Dorsolateral prefrontal cortex (tissue), 122 donors: ENCODE measurements at places on chromosomes 11 and 22.

DNA sequence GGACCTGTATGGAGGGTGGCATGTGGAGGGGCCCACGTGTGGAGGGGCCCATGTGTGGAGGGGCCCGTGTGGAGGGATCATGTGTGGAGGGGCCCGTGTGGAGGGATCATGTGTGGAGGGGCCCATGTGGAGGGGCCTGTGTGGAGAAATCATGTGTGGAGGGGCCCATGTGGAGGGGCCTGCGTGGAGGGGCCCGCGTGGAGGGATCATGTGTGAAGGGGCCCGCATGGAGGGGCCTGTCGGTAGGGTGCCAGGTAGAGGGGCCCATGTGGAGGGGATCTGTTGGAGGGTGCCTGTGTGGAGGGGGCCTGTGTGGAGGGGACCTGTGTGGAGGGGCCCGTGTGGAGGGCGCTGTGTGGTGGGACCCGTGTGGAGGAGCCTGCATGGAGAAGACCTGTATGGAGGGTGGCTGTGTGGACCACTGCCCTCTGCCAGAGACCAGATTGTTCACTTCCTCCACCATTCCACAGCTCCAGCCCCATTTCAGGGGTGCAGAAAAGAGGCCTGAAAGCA, 47.0 kb downstream of the IGLL5 start:
- no peak for DNase-seq

- peak; percentile 41 for DNase-seq
Observed at GRCh38 chr11:65355013-65355775, 643 bp downstream of the TIGD3 start.

GRCh38 chr22:20114506-20115475, 1.1 kb upstream of the RANBP1 start:
- DNase-seq, result peak; percentile 39

DNA sequence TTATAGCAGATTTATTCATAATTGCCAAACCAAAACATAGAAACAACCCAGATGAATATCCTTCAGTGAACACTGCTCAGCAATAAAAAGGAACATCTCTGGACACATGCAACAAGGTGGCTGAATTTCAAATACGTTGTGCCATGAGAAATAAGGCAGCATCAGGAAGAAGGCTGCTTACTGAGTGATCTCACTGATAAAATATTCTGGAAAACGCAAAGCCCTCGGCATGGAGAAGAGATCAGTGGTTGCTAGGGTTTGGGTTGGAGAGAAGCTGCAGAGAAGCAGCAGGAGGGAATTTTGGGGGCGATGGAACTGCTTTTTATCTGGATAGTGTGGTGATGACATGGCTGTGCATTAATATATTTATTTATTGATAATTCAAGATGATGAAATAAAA, 11.0 kb upstream of the SHANK2 start:
- DNase-seq, result no peak

- DNase-seq, result no peak
Observed at GRCh38 chr22:22462813-22463567, 45.6 kb downstream of the ZNF280B start.

- no peak for DNase-seq
Observed at GRCh38 chr11:87347441-87347840, 309.7 kb downstream of the TMEM135 start.

- DNase-seq, result no peak
Observed at GRCh38 chr11:33622186-33622585, 78.4 kb downstream of the C11orf91 start.

GRCh38 chr11:115784796-115785521, 280.7 kb upstream of the CADM1 start:
- DNase-seq, result no peak

- DNase-seq, result no peak
Observed at GRCh38 chr11:13023423-13023822, 14.3 kb downstream of the RASSF10 start.

- DNase-seq, result no peak
Observed at GRCh38 chr11:134836561-134836960, 424.5 kb upstream of the B3GAT1 start.

GRCh38 chr11:82034527-82034926, 699.1 kb downstream of the FAM181B start:
- no peak for DNase-seq

DNA sequence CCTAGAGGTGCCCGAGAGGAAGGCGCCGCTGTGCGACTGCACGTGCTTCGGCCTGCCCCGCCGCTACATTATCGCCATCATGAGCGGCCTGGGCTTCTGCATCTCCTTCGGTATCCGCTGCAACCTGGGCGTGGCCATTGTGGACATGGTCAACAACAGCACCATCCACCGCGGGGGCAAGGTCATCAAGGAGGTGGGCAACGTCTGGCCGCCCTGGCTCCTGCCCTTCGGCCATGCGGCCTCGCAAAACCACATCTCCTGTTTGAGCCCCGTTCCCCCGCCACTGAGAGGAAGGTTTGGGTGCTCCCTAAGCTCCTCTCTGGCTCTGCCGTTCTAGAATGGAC, 3.4 kb downstream of the SLC17A6 start:
- no peak for DNase-seq

DNA sequence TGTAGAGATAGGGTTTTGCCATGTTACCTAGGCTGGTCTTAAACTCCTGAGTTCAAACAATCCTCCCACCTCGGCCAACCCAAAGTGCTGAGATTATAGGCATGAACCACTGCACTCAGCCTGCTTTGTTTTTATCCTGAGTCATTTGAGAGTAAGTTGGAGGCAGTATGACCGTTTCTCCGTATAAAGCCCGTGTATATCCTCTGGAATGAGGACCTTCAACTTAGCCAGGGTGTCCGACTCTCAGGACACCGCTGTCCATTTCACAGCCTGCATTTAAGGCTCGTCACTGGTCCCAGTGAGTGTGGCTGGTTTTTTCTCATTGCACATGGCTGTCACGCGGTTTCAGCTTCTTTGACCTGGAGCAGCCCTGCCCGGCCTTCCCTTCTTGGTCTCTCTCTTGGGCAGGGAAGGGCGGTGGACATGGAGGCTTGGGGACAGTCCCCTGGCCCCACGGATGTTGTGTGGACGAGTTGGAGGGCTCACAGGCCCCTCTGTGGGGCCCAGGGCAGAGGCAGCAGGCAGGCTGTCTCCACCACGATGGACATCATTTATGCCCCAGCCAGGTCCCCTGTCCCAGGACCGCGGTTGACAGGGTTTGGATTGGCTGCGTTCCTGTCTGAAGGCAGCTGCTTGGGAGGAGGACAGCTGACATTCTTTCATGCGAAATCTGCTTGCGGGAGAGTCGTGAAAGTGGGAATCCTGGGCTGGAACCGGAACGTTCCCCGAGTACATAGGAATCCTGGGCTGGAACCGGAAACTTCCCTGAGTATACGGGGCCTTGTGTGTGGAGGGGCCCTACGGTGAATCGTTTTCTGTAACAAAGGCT, 93.3 kb downstream of the KCNQ1 start:
- DNase-seq, result no peak

GRCh38 chr11:13352711-13353110, 75.1 kb downstream of the BMAL1 start:
- no peak for DNase-seq

GRCh38 chr11:130088919-130089673, 19.4 kb downstream of the APLP2 start:
- no peak for DNase-seq

DNA sequence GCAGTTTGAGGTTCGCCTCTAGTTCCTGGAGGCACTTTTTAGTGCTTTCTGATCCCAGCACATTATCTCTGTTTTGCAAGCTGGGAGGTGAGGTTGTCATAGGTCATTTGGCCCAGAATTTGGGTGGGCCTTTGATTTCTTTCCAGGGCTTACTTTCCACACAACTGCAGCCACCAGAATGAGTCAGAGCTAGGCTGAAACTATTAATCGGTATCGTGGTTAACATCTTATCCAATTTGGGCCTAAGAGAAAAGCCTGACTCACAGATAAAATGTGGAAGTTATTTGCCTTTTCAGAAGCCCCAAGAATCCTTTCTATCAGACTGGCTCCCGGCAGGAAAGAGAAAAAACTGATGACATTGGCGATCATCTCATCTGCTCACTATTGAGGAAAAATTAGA, 166.4 kb downstream of the KIRREL3 start:
- DNase-seq, result no peak

GRCh38 chr22:49789289-49790141, 38.2 kb downstream of the BRD1 start:
- DNase-seq, result no peak

GRCh38 chr22:37054056-37054395, 2.5 kb downstream of the KCTD17 start:
- DNase-seq, result no peak

DNA sequence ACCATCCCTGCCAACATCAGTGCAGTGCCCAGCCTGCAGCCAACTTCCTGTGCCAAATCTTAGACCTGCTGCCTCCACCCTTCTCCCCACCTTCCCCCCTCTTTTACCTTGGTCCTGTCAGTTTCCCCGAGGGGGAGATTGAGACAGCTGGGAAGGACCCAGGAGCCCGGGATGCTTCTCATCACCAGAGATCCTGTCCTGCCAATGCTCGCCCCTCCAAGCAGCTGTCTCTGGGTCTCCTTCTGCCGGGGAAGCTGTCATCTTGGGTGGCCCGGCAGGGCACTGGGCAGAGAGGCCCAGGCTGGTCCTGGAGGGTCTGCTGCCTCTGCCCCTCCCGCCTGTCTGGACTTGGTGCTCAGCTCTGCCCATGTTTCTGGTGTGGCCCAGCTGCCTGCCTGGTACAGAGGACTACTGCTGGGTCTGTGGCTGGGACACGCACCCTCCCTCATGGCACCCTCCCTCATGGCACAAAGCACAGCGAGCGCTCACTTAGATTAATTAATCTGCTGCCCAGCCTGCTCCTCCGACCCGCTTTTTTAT, 60.4 kb upstream of the THY1 start:
- DNase-seq, result no peak

- no peak for DNase-seq
Observed at GRCh38 chr22:19307872-19308271, 16.4 kb upstream of the CLTCL1 start.

DNA sequence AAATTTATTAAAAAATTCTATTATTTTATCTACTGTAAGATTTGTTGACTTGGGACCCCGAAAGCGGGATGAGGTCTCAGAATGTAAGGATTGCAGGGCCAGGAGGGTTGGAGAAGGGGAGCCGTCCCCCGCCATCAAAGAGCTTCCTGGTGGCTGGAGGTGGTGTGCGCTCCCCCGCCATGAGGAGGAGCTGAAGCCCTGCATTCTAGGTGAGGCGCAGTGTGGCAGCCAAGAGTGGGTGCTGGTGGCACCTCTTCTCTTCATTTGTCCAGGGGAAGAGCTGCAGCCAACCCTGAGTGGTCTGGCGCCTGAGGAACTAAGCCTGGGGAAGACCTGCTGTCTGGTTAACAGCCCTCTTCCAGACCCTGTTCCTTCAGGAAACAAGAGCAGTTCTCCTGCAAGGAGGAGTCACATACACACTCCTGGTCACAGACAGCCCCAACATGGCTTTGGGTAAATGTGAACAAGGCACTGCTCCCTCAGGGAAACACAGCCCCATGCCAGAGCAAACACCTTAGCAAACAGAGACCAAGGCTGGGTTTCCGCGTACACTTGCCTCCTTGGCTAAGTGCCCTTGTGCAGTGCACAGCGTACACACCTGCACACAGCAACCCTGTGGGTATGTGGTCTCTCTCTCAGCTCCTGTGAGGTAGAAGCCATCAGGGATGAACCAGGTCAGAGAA, 17.3 kb downstream of the RTN4RL2 start:
- no peak for DNase-seq

GRCh38 chr11:107951155-107951554, 22.9 kb downstream of the RAB39A start:
- no peak for DNase-seq

DNA sequence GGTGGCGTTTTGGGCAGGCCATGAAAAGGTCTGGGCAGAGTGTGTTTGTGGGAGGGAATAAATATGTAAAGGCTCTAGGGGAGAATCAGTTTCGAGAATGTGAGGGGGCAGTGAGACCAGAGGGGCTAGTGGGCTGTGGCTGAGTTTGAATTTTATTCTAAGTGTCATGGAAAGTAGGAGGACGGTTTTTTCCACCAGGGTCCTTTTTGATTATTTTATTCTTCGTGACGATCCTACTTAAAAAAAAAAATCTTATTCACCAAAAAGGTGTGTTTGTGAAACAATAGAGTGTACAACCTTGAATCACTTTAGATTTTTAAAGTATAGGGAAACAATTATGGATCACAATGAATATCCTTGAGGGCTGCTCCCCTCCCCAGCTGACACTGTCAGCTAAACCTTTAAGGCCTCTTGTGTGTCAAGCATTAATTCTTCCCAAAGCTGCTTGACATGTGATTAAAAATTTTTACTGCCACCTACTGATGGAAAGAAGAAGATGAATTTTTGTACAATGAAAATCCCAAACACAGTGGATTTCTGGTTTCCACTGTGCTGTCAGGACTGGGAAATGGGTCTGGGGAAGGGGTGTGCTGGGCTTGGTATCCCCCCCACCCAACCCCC, 107.5 kb upstream of the OR4B1 start:
- no peak for DNase-seq

DNA sequence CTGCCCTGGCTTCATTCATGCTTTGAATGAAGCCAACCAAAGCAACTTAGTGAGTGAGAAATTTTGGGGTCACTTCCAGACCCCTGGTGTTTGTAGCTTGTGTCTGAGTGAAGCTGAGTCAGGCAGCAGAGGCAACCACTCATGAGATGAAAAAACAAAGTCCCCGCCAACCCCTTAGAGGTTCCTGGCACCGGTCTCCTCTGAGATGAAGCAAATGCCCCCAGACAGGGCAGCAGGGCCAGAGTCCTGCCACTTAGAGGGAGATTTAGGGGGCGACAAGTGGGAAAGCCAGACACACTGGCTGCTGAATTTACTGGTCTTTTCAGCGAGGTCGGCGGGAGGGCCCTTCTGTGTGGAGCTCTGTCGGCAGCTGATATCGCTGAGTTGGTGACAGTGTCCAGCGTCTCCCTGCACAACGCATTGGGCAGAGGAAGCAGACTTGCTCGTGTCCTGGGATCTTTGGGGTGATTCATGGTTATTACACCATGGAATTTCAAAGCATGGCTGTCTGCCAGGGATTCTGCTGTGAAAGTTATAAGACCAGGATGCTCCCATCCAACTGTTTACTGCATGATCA, 482.6 kb downstream of the MIAT start:
- DNase-seq, result no peak

DNA sequence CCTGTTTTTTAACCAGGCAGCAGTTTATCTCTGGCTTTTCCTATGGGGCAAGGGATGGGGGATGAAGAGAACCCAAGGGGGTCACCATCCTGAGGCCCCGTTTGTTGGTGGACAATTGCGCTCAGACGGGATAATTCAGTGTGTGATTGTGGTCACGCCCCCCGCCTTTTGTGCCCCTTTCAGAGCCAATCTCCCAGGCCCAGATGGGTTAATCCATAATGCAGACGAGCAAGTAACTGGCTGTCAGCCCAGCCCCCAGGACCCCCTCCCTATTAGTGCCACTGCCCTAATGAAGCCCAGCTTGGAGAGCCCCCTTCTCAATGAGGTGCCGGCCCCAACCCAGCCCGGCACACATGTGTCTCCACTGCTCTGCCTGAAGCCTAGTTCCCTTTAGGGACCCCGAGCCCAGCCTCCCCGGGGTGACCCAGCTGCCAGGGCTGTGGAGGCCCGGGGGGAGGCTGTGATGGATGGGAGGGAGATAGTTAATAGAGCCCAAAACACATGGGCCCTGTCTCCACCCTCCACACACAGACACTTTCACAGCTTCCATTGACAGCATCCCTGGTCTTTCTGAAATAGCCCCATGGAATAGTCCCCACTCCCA, 19.1 kb upstream of the ROBO3 start:
- no peak for DNase-seq

- no peak for DNase-seq
Observed at GRCh38 chr11:65579291-65579690, 3.4 kb downstream of the EHBP1L1 start.
